ENCODE measurements at places on chromosomes 3 and 15.

DNA sequence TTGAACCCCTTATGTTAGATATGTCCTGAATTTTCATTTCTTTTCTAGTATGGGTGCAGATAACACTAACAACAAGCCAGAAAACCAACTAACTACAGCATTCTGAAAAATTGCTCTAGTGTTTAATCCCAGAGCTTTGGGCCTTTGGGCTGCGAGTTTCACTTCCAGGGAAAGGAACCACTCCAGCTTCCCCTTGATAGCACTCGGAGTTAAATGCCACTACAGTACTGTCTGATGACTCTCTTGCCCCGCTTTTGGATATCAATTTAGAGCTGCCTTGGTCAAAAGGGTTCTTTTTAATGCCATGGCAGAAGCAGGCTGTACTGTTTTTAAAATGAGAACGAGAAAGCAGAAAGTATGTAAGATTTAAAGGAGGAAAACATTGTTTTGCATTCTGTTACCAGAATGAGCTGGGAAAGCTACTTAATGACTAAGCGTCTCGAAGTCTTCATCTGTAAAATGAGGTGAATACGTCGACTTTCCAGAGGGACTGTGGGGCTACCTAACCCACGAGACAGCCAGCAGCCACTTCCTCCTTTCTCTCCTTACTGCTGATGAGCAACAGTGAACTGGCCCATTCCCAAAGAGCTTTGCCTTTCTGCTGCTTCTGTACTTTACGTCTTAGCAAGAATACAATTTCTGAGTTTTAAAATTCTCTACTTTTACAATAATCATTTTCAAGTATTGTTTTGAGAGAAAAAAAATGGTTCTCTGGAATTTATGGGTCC, 299.3 kb upstream of the LYSMD4 start:
- no peak for DNase-seq

GRCh38 chr15:28185148-28185895, 86.2 kb upstream of the OCA2 start:
- no peak for DNase-seq

- no peak for DNase-seq
These were observed 132.9 kb upstream of the LPP start for GRCh38 chr3:188021041-188021440.

- DNase-seq: no peak
These were observed 30.3 kb downstream of the ALDH1L1 start for GRCh38 chr3:126149960-126150515.

DNA sequence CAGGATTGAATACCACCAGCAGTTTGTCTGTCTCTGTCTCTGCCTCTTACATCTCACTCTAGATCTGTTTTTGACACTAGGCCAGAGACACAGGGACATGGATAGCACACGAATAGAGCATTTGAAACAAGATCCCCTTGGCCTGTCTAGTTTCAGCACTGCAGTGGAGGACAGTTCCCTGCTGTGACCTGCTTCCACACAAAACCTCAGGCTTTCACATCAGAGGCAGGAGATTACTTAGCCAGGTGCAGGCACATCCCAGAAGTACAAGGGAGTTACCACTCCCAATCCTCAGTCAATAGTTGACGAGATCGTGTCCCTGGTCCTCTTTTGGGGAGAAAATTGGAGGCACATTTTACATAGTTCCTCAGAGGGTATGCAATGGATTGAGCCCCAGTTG, 34.0 kb upstream of the CCK start:
- DNase-seq: peak; percentile 5

- DNase-seq: peak; percentile 80
These were observed 431.8 kb upstream of the CCDC54 start for GRCh38 chr3:106945435-106945834.

DNA sequence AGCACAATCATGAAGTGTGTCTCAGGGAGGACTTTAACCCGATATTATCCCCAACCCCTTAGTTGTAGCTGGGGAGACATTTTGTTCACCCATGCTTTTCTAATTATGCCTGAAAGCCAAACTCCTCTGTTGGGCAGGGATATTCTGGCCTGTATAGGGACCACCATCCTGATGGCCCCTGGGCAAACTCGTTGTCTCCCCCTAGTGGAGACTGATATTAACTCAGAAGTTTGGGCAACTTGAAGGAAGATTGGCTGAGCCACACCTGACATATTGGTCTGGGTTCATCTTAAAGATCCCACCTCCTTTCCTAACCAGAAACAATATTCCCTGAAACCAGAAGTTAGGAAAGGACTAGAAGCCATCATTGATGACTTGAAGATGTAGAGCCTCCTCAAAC, 42.3 kb downstream of the TM4SF18 start:
- DNase-seq: no peak

Data from GM04504 (cell line).